GM10248 (cell line): ENCODE measurements at places on chromosomes 5 and 9.

DNA sequence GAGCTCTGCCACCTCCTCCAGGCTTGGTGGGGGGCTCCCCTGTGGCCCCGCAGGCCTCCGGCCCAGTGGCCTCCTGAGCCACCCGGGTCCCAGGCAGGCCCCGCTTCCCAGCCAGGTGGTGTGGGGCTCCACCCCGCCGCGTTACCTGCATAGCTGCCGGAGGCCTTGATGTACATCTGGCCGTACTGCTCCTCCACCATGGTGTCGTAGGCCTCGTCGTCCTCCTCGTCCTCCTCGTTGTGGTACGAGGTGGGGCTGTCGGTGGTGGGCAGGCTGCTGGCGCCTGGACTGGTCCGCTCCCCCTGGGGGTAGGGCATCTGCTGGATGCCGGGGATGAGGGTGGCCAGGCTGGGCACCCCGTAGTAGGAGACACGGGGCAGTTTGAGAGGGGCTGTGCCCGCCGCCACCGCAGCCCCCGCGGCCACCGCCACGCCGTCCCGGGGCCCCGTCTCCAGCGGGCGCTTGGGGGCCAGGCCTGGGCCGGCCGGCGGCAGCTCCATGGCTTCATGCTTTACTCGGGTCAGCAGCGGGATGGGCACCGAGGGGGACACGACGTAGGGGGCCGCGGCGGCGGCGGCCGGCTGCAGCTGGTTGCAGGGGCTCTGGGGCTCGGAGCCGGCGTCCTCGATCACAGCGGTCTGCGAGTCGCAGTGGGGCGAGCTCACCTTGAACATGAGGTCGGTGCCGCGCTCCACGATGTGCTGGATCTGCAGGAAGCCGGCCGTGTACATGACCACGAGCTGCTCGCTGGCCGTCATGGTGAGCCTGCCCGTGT is 45.4 kb downstream of the NACC2 start:
- DNase-seq: no peak

GRCh38 chr9:98775831-98776441 is 20.4 kb downstream of the ANKS6 start:
- DNase-seq: peak; percentile 77

DNA sequence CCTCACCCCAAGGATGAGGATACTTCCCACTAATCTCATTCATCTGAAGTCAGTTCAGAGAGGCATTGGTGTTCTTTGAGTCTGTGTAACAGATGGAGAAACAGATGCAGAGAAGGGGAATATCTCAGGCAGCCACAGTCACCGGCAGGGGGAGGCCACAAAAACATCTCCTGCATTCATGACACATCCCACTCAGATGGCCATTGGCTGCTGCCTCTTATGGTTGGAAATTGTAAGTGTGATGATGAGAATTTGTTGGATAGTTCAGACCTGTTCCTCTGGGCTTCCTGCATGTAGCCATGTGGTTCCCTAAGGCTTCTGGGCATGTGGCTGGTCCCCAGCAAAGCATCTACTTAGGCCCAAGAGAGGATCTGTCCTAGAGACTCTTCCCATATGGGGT is 45.9 kb upstream of the GABRP start:
- DNase-seq: no peak

DNA sequence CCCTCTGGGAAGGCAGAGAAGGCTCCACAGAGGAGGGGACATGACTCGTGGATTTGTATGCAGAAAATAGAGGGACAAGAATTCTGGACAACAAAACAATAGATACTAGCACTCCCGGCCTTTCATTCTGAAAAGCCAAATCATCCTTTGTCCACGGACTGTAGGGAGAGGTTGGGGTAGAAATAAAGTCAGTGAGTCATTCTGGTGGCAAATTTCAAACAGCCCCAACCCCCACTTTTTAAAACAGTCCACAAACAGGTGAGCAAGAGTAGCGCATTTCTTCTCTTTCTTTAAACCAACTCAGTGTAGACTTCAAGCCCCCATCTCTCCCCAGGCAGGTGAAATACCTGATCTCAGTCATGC is 56.1 kb downstream of the PTPDC1 start:
- no peak for DNase-seq

DNA sequence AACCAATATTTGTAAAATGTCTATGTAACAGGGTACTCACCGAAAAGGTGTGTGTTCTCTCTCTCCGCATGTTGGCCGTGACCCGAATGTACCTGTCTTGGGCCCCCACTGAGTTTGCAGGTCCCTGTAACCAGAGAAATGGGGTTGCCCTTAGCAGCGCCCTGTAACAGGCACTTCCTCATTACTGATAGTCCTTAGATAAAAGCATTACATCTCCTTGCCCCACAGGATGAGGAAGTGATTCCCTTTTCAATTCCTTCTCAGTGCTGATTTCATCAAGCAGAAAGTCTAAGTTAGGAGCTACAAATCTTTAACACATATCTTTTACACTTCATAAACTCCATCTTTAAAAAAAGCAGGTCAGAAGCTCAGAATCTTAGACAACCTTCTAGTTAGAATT is 15.2 kb upstream of the HMHB1 start:
- DNase-seq: no peak

DNA sequence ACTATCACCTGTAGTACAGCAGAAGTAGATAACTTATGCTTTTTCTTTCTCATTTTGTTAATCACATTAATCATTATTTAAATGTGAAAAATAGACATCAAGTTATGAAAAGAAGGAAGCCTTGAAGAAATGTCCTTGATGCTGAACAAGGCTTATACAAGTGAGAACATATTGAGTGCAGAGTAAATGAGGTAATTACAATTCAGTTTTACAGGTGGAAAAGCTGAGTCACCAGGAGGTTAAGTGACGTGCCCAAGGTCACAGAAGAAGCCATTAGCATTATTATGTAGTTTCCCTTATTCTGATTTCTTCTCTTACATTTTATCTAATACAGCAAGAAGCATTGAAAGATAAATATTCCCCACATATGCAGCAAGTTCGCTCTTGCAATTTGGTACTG is 998.5 kb upstream of the CDH6 start:
- no peak for DNase-seq

DNA sequence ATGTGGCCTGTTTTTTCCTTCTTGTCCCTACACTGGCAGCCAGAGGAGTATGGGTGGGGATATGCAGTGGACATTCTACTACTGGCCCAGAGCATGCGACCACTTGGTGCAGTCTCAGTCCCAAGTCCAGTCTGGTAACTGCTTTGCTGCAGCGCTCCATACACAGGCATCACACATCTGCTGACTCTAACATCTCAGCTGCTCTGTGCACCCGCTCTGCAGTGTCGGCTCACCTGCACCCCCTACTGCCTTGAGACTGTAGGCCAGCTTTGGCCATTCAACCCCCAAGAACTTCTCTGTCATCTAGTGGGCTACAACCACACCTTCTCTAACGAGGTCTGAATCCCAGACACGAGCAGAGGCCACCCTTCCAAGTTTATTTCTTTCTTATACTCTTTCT is 46.4 kb upstream of the SLCO6A1 start:
- DNase-seq: no peak

GRCh38 chr5:115335301-115335700 is 38.8 kb upstream of the CCDC112 start:
- DNase-seq: no peak

GRCh38 chr9:11142965-11143738 is 530.4 kb upstream of the PTPRD start:
- no peak for DNase-seq

- no peak for DNase-seq
Measured at GRCh38 chr9:98983295-98984268, 39.9 kb downstream of the COL15A1 start.

- no peak for DNase-seq
Measured at GRCh38 chr5:154077696-154078095, 38.9 kb downstream of the MFAP3 start.

DNA sequence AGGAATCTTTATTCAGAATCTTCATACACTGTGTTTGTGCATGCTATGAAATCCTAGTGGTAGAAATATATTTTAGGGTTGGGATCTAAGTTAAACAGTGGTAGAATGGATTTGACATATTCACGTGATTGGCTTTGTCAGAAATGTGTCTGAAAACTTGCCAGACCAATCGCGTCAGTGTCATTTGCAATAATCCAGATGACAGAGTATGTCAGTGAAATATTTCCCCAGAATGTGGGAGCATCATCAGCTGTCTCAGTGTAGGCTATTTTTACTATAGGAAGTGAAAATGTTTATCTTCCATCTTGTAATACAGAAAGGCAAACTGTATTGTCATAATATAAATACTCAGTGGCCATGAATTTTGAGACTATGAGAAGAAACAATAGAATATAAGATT is 220.6 kb upstream of the EDIL3 start:
- DNase-seq: no peak

- DNase-seq: no peak
Measured at GRCh38 chr9:37652261-37652660, 1.5 kb downstream of the FRMPD1 start.

DNA sequence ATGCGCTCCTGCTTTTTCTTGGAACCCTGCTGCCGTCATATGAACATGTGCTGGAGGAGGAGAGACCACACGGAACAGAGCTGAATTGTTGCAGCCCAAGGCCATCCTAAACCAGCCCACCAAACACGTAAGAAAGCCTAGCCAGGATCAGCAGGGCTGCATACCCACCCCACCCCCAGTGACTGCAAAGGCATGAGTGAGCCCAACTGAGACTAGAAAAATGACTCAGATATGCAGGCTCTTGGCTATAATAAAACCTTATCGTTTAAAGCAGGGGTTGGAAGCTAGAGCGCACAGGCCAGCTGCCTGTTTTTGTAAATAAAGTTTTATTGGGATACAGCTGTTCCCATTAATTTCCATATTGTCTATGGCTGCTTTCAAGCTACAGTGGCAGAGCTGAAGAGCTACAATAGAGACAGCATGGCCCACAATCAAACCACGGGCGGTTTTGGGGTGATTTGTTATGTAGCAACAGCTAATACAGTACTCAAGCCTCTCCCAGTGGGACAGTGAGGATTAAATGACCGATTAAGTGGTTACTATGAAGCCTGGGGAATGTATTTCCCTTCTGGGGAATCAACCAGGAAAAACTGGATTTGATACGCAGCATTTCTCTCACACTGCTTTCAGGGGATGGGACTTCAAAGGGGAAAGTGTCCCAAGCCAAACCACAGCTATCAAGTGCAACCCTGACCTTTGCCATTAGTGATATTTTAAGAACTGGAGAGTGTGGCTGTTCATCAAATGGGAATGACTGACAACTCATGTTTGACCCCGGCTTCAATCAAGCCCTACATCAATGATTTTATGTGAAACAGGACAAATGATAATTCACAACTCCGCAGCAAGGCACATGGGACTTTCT is 6.3 kb downstream of the SHB start:
- DNase-seq: no peak
